ENCODE measurements at places on chromosomes 1 and 21.

GRCh38 chr1:101314244-101314643, 77.4 kb downstream of the S1PR1 start:
- DNase-seq = no peak

- DNase-seq = no peak
Observed at GRCh38 chr1:226019572-226019971, 20.4 kb upstream of the SDE2 start.

DNA sequence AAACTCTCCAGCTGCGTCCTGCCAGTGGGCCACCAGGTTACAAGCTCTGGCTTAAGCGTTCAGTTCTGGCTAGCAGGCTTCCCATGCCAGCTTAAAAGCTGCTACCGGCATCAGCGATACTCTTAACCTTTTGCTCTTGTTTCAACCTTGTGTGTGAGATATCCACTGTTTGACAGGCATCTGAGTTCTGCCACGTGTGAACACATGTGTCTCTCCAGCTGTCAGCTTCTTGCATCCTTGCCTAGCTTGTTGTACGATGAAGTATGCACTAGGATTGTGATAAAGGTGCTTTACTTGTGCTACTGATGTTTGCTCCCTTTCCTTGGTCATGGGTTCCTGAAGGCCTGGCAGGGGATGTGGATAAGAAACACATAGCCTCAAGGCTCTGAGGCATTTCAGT, 201.6 kb downstream of the PRDM2 start:
- no peak for DNase-seq

GRCh38 chr1:167373986-167374385, 144.3 kb downstream of the CD247 start:
- DNase-seq = no peak

DNA sequence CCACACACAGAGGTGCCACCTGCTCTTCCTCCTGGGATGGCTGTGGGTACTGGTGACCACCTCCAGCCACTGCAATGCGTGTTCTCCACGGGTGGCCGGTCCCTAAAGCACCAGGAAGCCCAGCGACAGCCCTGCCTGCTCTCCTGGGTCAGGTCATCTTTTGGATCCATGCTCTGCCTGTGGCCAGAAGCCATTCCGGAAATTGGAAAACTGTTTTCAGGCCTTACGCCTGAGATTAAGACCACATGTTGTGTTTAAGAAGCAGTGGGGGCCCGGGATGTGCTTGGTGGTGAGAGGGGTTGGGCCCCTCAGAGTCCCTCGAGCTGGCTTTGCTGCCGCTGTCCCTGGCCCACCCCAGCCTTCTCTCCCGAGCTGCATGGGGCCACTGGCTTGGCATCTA, 150.8 kb downstream of the PEX14 start:
- DNase-seq = no peak

DNA sequence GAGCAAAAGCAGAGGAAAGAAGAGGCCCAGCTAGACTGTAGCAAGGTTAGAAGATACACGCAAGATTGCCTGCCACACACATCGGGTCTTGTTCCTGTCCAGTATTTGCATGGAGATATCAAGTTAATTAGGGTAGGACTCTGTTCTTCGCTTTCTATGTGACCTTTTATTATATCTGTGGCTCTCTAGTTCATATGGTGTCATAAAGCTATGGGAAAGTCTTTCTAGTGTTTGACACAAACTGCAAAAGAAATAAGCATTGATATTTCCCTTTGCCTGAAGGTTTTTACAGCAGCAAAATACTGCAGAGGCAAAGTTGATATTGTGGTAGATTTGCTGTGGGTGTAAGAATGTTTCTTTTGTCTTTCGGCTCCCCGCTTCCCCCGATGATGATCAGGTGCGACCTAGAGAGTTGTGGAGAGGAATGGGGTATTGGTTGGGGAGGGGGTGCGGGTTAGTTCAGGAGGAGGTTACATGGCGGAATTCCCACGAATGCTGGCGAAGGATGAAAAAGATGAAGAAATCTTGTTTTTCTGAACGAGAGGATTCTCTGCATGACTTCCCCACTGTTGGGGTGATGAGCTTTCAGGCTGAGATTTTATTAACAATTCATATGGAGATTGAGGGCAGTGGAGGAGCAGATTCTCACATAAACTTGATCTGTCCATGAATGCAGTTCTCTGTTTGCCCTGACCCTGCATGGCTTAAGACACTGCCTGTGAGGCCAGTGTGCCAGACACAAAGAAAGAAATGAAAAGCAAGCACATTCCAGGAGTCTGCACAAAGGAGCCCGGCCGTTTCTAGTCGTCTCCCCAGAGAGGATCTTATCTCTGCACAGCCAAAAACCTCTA, 550.2 kb downstream of the USP25 start:
- peak; percentile 78 for DNase-seq

DNA sequence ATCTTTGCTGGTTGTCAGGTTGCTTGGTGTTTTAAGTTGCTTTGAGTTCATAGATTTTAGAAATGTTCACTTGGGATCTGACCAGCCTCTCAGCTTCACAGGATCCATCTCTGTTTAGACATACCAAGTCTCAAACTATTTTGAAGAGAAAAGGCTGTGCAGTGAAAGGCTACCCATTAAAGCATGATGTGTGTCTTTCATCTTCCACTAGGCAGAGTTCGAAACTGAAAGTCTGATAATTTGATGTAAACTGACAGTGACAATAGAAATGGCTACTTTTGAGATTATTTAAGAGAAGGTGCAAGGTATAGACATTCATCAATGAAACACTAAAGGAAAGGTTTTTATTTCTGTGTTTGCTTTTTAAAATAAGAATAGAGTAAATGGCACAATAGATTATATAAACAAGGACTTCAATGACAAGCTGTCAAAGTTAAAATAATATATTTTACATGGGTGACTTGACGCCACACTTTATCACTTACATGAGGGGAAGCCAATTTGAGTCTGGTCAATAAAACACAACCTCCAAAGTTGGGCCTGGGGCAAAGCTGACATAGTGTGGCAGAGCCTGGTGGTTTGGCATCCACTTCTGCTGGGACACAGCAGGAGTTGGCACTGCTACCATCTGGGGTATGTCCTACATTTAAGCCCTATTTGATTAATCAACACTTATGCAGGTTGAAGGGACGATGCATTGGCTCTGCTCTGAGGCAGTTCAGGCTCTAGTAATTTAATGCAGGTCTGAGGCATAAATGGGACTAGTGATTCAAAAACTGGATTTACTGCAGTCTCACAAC, 197.7 kb downstream of the CRB1 start:
- DNase-seq = no peak

- no peak for DNase-seq
Observed at GRCh38 chr1:221366495-221367110, 375.3 kb downstream of the DUSP10 start.

DNA sequence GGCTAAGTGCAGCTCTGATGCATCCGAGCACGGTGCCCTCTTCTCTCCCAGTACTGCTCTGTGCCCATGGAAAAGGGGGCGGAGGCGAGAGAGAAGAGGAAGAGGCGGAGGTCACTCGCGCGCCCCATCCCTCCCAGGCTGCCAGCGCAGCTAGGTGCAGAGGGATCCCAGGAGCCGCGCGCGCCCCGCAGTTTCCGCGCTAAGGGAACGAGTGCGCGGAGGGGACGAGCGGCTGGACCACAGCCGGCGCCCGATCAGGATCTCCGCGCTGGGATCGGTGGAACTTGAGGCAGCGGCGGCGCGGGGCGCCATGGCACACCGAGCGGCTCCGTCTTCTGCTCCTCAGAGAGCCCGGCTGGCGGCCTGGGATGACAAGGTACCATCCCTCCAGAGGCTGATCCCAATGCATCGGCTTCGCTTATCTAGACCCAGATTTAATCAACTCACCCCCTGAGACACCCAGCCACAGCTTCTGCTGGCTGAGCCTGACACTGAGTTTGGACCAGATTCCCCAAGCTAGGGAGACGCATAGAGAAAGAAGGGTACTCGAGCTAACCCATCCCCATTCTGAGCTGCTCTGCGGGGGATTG, at the start of gene PTGFR:
Gene PTGFR, plus strand, starts transcription at position 114 of the 590 bp plus-strand sequence. CDS start 1,770 bp downstream, outside the sequence.
- DNase-seq = no peak

Measured in astrocyte of the cerebellum (primary cell).